CD4-positive, CD25-positive, alpha-beta regulatory T cell (primary cell): ENCODE measurements at places on chromosomes 16 and 17.

GRCh38 chr17:36869856-36870719 lies 67.2 kb upstream of the LHX1 start:
- no peak for DNase-seq

- DNase-seq = no peak
These were observed 64.5 kb downstream of the TANGO6 start for GRCh38 chr16:68907781-68908181.

DNA sequence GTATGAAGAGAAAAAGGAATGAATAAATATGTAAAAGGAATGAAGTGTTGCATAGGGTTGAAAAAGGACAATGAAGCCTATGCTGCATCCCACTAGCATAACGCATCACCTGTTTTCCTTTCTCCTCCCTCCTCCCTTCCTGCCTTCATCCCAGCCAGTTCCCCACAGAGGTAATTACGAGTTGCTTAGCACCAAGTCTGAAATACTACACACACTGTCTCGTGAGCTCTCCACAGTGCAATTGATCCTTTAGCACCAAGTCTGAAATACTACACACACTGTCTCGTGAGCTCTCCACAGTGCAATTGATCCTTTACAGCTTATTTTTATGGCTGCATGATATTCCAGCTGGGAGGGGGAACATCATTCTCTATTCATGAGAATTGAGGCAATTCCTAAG lies 1.1 kb upstream of the DRC7 start:
- DNase-seq = no peak

DNA sequence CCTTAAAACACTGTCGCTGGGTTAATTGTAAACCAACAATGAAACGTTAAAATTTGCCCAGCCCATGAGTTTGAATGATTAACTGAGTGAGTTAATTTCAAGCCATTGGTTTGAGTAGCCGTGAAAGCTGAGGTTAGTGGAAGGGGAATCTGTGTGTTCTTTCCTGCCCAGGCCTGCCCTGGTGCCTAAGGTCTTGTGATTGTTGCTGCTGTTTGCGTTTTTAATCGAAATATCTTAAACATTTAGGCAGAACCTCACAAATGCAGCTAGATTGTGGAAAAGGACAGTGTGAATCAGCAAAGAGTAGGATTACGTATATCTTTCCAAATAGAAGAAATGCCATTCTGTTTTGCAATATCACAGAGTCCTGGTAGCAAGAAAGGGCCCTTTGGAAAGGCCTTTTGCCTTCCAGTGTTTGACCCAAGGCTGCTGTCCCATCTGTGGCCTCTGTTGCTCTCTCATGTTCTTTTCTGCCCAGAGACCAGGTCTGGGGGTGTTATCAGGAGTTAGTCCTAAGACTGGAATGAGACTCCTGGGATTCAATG lies 113.8 kb downstream of the MSI2 start:
- no peak for DNase-seq

DNA sequence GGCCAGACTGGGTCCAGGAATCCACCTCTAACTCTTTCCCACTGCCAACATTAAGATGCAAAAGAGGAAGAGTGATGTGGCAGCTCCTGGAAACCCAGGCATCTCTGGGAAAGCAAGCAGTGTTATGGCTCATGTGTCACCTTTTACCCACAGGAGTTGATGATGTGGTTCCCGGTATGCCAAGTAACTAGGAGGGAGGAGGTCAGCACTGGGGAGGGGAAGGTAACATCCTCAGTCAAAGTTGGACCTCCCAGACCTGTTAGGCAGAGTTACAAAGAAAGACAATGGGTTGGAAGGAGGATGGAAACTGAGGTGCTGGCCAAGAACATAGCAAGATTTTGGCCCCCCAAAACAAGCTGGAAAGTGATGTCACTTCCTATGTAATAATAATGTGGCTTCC lies 11.4 kb downstream of the KRABD2 start:
- no peak for DNase-seq

GRCh38 chr17:301681-302299 lies 50.8 kb downstream of the RPH3AL start:
- no peak for DNase-seq

- DNase-seq = no peak
These were observed 2.6 kb downstream of the MXRA7 start for GRCh38 chr17:76707985-76708807.

DNA sequence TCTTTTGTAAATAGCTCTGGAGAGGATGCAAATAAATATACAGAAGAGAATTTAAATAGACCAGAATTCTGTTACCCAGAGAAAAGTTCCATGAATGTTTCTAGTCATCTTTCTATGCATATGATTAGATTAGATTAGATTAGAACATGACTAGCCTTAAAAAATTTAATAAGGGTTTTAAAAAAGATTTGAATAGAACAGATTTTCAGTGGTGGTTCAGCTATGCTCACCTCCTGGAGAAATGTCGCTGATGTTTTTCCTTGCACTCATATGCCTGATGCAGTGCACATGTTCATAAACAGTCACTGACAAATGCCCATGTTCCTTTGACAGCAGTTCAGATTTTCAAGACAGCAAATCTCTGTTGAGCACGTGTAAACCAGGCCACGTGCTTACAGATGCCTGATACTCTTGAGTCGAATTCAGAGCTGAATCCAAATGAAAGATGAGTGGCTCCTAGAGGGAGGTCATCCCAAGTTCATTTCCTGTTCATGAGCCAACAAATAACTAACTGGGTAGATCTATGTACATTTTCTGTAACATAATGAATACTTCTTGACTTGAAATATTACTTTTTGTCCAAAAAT lies 19.9 kb upstream of the RAB11FIP4 start:
- peak; percentile 22 for DNase-seq
